Aorta (tissue), 5 donors: ENCODE measurements at places on chromosomes 12 and 14. TPM values are rescaled to one million over a fixed set of nuclear protein-coding genes. Genes with fewer than 3 reads are reported as not detected.

GRCh38 chr12:58189893-58190292 is 248.5 kb downstream of the ATP23 start:
- no peak for DNase-seq
- H3K4me3 ChIP-seq, result no peak overlapping the region
- H3K27me3 ChIP-seq, result no peaks in the 10 kb centered on the region
- no peaks in the 10 kb centered on the region for H3K36me3 ChIP-seq
- H3K27ac ChIP-seq, result no peak overlapping the region

DNA sequence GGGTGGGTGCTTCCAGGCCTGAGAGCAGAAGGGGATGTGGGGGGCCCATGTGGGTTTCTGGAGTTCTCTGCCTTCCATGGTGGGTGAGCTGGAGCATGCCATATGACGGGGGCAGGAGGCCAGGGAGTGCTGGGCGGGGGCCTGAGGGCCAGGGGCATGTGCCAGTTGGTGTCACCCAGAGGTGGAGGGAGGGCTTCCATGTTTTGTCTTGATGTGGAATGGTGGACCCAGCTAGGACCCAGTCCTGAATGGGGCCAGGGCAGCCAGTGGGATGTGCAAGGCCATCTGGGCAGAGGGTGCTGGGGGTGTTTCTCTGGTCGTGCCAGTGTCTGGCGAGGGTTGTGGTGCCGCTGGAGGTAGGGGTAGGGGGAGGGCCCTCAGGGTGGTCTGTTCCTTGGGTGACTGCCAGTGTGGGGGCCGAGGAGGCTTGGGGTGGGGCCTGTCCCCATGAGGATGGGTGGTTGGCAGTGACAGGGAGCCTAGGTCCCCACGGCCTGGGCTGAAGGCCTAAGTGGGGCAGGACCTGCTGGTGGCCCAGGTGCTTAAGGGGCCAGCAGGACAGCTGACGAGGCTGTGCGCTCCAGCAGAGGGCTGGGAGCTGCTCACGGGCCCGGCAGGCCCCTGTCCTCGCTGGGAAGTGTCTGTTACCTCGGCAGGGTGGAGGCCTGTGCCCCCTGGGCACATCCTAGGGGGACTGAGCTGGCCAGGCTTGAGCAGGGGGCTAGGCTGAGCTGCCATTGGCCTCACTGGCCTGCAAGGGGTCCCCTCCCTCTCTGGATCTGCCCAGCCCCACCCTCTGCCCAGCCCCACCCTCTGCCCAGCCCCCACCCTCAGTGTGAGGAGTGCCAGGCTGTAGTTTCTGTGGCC is 26.8 kb downstream of the CEP170B start:
- H3K27ac ChIP-seq, result no peak overlapping the region
- no peak overlapping the region for H3K4me3 ChIP-seq
- peak; percentile 68 for DNase-seq
- peaks cover 1% of the 10 kb centered on the region for H3K36me3 ChIP-seq
- no peaks in the 10 kb centered on the region for H3K4me1 ChIP-seq

PTGER2 gene
- 4.3 TPM for total RNA-seq

GPR135 gene
- total RNA-seq, result 7.4 TPM

CCDC177 gene
- total RNA-seq, result not detected

C14orf180 gene
- 1.3 TPM for total RNA-seq
